ENCODE measurements at places on chromosomes 6 and 20.

- DNase-seq: no peak
Observed at GRCh38 chr6:80148220-80148619, 41.7 kb downstream of the BCKDHB start.

DNA sequence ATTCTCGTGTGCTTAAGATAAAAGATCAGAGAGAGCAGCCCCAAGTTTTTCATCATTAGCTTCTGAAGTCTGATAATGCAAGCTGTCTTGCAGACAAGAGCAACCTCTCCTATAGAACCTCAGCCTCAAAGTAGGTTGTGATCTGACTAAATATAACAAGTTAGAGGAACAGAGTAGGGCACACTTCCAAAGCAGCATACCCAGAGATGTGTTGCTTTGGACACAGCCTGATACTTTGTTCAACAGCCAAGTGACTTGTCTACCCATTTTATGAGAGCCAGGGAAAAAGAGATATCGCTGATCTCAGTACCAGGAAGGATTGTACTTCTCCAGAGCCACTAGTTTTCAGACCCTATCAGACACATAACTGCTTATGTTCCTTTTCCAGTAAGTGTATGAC, 44.2 kb upstream of the OPRM1 start:
- no peak for DNase-seq

- DNase-seq: no peak
Observed at GRCh38 chr6:132362442-132363185, 38.7 kb downstream of the MOXD1 start.

GRCh38 chr6:22716721-22717120, 147.4 kb downstream of the HDGFL1 start:
- no peak for DNase-seq

- DNase-seq: no peak
Observed at GRCh38 chr6:15351631-15352030, 105.8 kb downstream of the JARID2 start.

DNA sequence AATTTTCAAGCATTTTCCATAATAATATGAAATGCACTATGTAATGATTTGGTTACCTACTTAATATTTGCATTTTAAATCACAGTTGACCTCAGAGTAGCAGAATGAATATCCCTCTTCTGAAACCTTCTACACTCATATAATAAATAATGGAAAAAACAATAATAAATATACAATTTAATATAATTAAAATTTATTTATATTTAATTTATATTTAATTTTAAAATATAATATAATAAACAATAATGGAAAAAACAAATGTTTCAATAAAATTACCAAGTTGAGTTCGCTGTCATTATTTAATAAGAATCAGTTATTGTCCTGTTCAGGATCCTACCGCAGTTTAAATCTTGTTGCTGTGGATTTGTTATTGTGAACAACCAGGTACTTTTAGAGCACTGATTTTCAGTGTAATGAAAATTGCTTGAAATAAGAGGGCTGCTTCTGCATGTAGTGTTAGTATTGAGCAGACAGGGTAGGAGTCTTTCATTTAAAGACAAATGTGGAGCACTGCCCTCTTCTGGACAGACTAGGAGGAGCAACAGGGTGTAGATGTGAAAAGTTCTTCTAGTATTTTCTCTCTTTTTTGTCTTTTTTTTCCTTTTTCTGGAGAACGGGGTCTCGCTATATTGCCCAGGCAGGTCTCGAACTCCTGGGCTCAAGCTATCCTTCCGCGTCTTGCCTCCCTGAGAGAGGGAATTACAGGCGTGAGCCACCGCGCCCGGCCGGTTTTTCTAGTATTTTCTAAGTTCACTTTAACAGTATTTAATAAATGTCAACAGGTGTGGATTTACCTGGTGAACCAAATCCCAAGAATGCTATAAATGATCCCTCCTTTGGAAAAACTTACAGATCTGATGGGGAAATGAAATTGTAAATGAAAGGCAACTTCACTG, 13.6 kb downstream of the TRAPPC3L start:
- peak; percentile 49 for DNase-seq

GRCh38 chr6:37069639-37070038, 64.2 kb downstream of the FGD2 start:
- DNase-seq: no peak

GRCh38 chr6:75656479-75656878, 54.8 kb downstream of the SENP6 start:
- no peak for DNase-seq

DNA sequence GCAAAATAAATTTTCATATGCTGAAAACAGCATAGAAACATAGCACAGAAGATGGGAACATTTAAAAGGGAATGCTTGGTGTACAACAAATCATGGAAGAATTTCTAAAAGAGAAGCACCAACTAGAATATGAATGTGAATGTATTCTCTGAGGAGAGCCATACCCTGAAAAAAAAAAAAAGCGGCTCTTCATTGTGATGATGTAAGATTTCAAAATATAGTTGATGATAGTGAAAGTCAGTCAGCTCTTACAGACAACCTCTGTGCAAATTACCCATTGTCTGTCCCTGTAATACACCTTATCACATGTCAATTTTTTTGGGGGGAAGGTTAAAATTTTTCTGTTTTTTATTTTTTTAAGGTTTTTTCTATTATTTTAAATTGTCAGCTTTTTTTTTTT, 58.6 kb upstream of the PTCHD4 start:
- DNase-seq: no peak

DNA sequence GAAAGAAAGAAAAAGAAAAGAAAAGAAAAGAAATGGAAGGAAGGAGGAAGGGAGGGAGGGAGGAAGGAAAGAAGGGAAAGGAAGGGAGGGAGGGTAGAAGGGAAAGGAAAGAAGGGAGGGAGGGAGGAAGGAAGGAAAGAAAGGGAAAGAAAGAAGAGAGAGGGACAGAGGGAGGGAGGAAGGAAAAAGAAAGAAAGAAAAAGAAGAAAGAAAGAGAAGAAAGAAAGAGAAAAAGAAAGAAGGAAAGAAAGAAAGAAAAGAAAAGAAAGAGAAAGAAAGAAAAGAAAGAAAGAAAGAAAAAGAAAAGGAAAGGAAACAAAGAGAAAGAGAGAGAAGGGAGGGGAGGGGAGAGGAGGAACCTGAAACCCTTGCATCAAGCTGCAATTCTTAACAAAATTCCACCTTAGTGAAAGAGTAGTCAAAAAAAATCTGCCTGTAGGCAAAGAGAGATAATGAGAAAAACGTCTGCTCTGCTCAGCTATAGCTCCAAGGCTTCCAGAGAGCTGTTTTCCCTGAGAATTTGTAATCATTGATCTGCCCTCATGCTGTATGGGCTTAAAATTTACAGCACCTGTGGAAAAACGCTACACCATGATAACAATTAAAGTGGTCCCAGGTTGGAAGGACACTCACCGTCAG, 16.7 kb upstream of the MYCT1 start:
- DNase-seq: no peak

DNA sequence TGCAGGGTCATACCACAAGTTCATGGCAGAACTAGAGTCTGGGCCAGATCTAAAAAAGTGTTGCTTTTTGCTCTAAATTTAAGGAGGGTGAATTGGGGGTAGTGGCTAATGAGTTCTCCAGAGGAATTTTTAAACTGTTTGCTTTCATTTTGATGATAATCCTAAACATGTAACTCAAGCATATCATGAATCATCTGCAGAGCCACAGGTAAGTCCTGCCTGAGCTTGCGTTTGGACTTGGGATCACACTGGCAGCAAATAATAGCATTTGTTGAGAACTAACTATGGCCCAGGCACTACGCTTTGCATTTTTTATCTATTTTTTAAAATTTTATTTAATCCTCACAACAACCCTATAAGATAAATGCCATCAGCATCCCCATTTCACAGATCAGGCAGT, 27.4 kb downstream of the FAM110A start:
- DNase-seq: no peak

DNA sequence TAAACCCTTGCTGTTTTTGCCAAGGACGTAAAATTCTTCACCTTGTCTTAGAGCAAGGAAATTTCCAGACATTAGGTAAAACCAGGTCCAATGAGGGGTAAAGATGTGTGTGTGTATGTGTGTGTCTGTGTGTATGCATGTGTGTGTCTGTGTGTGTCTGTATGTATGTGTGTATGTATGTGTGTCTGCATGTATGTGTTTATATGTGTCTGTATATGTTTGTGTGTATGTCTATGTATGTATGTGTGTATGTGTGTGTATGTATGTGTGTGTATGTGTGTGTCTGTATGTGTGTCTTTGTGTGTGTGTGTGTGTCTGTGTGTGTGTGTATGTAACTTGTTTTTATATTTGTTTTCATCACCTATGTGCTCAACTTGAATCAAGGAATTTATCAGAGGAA, 373.7 kb downstream of the TAF4 start:
- DNase-seq: no peak

DNA sequence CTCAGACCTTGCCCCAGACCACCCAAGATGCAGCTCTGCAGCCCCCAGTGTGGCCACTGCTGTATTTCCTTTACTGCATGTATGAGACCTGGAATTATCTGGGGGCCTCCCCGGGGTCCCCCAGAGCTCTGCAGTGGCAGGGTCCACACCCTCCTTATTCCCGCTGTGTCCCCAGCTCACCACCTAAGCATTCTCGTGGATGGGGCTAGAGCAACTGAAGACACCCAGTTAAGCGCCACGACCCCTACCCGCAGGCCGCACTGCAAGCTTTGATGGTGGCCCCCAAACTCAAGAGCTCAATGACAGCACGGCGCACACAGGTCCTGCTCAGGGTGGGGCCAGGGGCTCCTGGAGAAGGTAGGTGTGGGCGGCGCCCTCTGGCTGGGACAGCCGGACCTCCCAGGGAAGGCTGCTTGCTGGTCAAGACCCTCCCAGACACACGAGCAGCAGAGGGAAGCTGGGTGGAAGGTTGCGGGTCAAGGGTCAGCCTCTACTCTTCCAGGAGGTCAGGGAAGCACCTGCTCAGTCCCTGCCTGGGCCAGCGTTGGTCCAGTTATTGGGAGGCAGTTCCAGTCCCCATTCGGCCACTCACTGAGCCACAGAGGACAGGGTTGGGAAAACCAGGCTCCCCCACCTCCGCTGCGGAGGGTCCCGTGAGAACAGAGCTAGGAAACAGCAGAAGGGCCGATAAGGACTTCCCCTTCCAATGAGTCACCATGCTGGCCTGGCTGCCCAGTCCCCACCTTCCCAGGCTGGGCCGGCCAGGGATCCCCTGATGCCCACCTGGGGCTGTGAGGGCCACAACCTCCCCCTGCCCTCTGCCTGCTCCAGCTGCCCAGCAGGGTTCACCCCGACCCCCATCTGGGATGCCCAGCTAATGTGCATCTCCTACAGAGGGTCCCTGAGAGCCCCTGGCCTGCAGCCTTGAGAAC, 2.9 kb downstream of the LAMA5 start:
- DNase-seq: no peak

- no peak for DNase-seq
Observed at GRCh38 chr6:3228771-3229565, 1.5 kb upstream of the TUBB2B start.

DNA sequence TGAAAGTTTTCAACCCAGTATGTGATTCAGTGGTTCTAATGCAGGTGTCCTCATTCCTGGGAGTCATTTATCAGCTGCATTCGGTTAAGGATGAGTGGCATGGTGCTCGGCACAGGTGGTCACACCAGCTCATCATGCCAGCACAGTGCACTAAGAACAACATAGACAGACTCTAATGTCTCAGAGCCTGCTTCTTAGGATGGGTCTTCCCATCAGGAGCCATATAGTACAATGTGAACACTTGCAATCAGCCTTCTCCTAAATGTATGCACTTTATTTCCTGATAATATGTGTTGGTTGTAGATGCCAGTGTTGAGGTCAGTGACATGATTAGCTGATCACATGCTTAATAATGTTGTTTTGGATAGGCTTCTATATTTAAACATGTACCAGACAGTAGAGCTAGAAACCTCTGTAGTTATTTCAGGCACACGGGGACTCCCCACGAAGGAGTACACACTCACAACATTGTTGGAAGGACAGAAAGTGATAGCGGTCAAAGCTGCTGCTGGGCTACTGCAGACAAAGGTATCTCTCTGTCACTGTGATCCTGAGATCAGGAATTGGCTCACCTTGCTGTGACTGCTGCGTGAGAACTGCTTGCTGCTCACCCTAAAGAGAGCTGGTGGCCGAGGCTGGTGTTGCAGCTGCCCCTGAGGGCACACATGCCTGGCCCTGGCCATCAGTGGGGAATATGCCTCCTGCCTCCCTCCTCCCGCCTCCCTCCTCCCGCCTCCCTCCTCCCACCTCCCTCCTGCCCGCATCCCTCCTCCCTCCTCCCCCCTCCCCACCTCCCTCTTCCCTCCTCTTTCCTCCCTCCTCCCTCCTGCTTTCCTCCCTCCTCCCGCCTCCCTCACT, 195.4 kb downstream of the SMOC2 start:
- no peak for DNase-seq

GRCh38 chr6:141403827-141404226, 728.9 kb upstream of the GJE1 start:
- DNase-seq: no peak

GRCh38 chr6:20362623-20363022, 39.1 kb upstream of the E2F3 start:
- no peak for DNase-seq

- DNase-seq: no peak
Observed at GRCh38 chr6:129280749-129281148, 397.8 kb downstream of the LAMA2 start.

DNA sequence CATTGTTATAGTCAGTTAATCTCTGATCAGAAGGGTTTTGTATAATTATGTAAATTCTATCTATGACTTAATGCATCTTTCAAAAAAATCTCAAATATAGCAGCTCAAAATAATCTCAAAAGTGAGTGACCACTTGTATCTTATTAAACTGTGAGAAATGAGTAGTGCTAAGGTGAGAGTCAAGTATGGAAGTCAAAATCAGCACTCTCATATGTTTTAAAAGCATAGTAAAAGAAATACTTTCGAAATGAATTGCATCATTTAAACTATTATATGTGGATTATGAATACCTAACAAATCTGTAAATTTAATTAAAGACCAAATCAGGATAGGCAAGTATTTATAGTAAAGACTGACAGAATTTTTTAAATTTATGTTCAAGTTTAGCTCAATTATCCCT, 645.6 kb downstream of the PHF3 start:
- DNase-seq: no peak

- no peak for DNase-seq
Observed at GRCh38 chr20:50399555-50399916, 110.6 kb upstream of the PTPN1 start.

GRCh38 chr20:611047-611842, 1.1 kb upstream of the TCF15 start:
- DNase-seq: no peak

DNA sequence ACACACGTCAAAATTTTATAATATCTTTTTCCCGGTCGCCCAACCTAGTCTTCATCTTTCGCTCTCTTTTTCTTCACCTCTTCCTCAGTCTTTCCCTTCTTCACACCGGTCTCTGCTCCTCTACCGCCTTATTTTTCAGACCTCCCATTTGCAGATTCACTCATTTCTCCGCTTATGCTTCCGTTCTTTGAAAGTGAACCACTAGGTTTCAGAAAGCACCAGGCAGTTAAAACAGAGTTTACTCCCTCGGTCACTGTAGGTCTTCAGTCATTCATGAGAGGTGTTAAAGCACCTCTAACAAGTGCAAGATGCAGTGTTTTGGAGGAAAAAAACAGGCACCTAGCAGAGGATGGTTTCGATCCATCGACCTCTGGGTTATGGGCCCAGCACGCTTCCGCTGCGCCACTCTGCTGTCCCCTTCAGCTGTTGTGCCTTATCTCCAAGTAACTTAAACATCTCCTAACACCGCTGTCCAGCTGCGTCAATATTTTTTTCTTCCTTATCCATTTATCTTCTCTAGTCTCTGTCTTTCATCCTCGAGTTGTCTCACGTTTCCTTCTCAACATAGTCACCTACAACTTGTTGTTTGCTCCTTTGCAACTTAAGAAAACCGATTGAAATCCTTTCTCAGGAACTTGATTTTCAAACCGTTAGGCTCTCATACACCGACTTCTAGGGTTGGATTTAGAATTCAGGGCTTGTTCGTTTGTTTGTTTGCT, 119.7 kb upstream of the ZNF184 start:
- no peak for DNase-seq

GRCh38 chr6:3466488-3467219, 9.8 kb upstream of the SLC22A23 start:
- no peak for DNase-seq
